SJCRH30 (cell line): ENCODE measurements at places on chromosomes 3 and 15. TPM values are rescaled to one million over a fixed set of nuclear protein-coding genes. Genes with fewer than 3 reads are reported as not detected.

DNA sequence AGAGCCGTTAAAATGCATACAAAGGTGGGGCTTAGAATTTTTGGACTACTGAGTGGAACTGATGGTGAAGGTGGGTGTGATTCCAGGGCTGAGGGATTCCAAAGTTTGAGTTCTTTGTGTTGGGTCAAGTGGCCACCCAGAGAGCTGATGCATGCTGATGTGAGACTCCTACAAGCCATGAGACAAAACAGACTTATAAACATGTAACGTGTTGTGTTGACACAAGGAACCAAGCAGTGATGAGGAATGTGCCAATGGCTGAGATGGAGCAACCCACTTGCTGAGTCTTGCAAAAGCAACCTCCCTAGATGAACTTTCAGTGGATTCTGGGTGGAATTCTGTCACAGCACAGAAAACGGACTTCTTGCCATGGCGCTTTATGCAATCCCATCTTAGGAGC, 289.0 kb downstream of the TLE3 start:
- no peak overlapping the region for H3K27ac ChIP-seq
- H3K4me1 ChIP-seq, result peaks cover 25% of the 10 kb centered on the region
- H3K27me3 ChIP-seq, result peaks cover 3% of the 10 kb centered on the region; the same call in 1 of the 2 replicates
- no peak overlapping the region for H3K4me3 ChIP-seq
- no peaks in the 10 kb centered on the region for H3K36me3 ChIP-seq

DNA sequence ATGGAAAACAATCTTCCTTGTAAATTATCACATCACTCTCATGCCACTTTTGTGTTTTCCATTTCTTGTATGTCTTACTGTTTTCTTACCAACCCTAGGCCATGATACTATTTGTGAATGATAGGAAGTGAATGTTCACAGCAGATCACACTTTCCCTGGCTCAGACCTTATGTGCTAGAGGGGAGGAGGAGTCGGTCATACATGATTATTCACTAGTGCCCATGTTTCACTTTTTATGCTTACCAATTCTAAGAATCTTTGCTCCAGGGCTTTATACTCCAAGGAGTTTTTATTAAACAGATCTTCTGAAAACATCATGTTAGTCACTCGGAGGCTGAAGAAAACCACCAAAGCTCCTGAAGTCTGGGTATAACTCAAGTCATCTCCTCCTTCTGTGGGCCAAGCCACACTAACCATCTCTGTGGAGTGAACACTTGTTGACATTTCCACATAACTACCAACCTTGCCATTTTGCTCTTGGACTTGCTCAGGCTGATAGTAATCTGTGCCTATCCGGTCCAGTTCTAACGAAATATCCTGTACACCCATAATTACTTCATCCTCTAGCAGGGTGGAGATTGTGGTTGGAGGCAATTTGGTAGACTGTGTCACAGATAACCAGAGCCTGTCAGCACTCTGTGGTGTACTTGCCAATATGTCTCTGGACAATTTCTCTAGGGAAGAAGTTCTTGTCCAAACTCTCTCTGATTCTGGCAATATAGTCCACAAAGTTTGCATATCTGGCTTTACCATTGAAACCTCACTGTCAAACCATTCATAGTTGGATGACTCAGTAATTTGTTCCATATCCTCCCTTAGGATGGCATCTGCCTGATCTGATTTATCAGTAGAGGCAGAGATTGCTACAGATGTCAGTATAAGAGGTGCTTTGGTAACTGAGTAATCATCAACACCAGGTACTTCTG, 76.8 kb downstream of the IMPG2 start:
- no peak for DNase-seq
- no peaks in the 10 kb centered on the region for H3K27me3 ChIP-seq
- H3K36me3 ChIP-seq, result no peaks in the 10 kb centered on the region
- H3K4me3 ChIP-seq, result no peak overlapping the region
- H3K27ac ChIP-seq, result no peak overlapping the region

DNA sequence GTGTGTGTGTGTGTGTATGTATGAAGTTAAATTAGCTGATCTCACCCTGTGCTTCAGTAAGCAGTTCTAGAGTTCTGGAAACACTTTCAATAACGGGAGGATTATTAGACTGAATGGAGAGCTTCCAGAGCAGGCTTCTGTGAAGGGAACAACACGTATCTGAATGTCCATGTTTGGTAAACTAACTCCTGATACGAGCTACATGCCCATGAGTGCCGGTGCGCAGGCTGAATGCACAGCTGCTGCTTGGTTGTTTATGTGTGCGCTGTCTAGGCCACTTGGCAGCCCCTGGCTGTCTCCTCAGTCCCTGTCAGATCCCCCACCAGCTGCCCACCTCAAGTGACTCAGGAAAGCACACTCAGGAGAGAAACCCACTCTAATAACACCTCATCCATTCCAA, 137.0 kb downstream of the EPHB1 start:
- H3K4me1 ChIP-seq, result no peaks in the 10 kb centered on the region
- H3K36me3 ChIP-seq, result no peaks in the 10 kb centered on the region
- no peak overlapping the region for H3K27ac ChIP-seq
- H3K27me3 ChIP-seq, result no peaks in the 10 kb centered on the region
- no peak for DNase-seq

GRCh38 chr15:94075349-94075748, 156.0 kb upstream of the MCTP2 start:
- peak; percentile 14 for DNase-seq
- no peaks in the 10 kb centered on the region for H3K27me3 ChIP-seq
- H3K4me3 ChIP-seq, result no peak overlapping the region
- no peaks in the 10 kb centered on the region for H3K36me3 ChIP-seq
- peaks cover 11% of the 10 kb centered on the region for H3K4me1 ChIP-seq

GRCh38 chr3:151798466-151798865, 15.4 kb upstream of the AADAC start:
- no peak for DNase-seq
- no peaks in the 10 kb centered on the region for H3K36me3 ChIP-seq
- H3K4me1 ChIP-seq, result no peaks in the 10 kb centered on the region
- no peak overlapping the region for H3K4me3 ChIP-seq
- H3K27me3 ChIP-seq, result no peaks in the 10 kb centered on the region
- H3K27ac ChIP-seq, result no peak overlapping the region

DNA sequence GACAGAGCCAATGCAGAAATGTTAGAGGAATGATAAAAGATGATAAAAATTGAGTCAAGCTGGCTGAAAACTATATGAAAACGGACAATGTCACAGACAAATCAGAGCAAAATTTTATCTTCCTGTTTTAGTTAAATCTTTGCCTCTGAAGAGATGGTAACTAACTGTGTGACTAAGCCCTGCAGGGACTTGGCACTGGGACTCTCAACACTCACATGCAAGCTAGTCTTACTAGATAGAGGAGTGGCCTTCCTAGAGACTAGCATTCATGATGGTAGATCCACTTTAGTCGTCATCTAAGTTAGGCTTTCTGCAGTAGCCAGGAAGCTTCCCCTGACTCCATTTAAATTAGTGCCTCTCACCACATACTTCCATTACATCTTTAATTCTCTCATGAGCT, 4.1 kb downstream of the CCDC191 start:
- no peak overlapping the region for H3K4me3 ChIP-seq
- no peak for DNase-seq
- H3K36me3 ChIP-seq, result no peaks in the 10 kb centered on the region
- H3K27ac ChIP-seq, result no peak overlapping the region
- no peaks in the 10 kb centered on the region; the same call in 1 of the 2 replicates for H3K4me1 ChIP-seq

- no peaks in the 10 kb centered on the region for H3K27me3 ChIP-seq
- no peak overlapping the region for H3K27ac ChIP-seq
- DNase-seq, result no peak
Measured at GRCh38 chr15:90763366-90764099, 46.4 kb downstream of the BLM start.

GRCh38 chr3:15241341-15241740, 35.3 kb downstream of the CAPN7 start:
- H3K4me1 ChIP-seq, result no peaks in the 10 kb centered on the region
- DNase-seq, result peak; percentile 19
- no peak overlapping the region for H3K4me3 ChIP-seq
- no peak overlapping the region for H3K27ac ChIP-seq
- peaks cover 45% of the 10 kb centered on the region for H3K36me3 ChIP-seq
- H3K27me3 ChIP-seq, result no peaks in the 10 kb centered on the region

DNA sequence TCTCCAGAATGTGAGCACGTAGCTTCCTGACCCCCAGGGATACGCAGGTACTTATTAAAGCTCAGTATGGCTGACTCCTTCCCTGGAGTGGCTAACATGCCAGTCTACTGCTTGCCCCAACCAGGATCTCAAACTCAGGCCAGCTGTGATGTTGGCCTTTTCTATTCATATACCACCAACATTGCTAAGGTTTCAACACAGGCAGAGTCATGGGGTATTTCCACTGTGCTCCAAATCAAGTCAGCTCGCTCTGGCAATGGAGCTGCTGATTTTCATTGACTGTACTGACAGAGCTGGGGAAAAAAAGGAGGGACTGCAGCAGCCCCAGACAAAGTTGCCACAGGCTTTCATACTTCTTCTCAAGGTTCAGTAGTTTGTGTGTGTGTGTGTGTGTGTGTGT, 87.0 kb downstream of the CFAP20DC start:
- H3K4me1 ChIP-seq, result no peaks in the 10 kb centered on the region; the same call in 1 of the 2 replicates
- no peak overlapping the region for H3K27ac ChIP-seq
- H3K4me3 ChIP-seq, result no peak overlapping the region
- DNase-seq, result no peak
- H3K36me3 ChIP-seq, result no peaks in the 10 kb centered on the region
- no peaks in the 10 kb centered on the region for H3K27me3 ChIP-seq

GRCh38 chr3:197029511-197030167, at the start of gene MELTF:
Gene MELTF (minus strand): TSS chr3:197029817. CDS start chr3:197029702, 115 bp downstream.
- peak; percentile 91 for DNase-seq
- peak within 1 kb of the TSS; percentile 79 for H3K27ac ChIP-seq
- H3K4me3 ChIP-seq, result peak within 1 kb of the TSS; percentile 75
- no peaks in the 10 kb centered on the region for H3K36me3 ChIP-seq
- peaks cover 9% of the 10 kb centered on the region; the same call in 1 of the 2 replicates for H3K4me1 ChIP-seq

- no peaks in the 10 kb centered on the region for H3K4me1 ChIP-seq
- H3K36me3 ChIP-seq, result no peaks in the 10 kb centered on the region
- no peak overlapping the region for H3K4me3 ChIP-seq
- H3K27me3 ChIP-seq, result no peaks in the 10 kb centered on the region
- DNase-seq, result no peak
Measured at GRCh38 chr15:65987100-65987499, 117.8 kb downstream of the RAB11A start.

GRCh38 chr3:40911928-40912327, 287.4 kb upstream of the CTNNB1 start:
- no peak overlapping the region for H3K4me3 ChIP-seq
- H3K27ac ChIP-seq, result no peak overlapping the region
- no peaks in the 10 kb centered on the region for H3K27me3 ChIP-seq
- H3K36me3 ChIP-seq, result no peaks in the 10 kb centered on the region
- H3K4me1 ChIP-seq, result 0 out of 2 replicates have a peak, but pooled peaks cover 2% of the 10 kb centered on the region

DNA sequence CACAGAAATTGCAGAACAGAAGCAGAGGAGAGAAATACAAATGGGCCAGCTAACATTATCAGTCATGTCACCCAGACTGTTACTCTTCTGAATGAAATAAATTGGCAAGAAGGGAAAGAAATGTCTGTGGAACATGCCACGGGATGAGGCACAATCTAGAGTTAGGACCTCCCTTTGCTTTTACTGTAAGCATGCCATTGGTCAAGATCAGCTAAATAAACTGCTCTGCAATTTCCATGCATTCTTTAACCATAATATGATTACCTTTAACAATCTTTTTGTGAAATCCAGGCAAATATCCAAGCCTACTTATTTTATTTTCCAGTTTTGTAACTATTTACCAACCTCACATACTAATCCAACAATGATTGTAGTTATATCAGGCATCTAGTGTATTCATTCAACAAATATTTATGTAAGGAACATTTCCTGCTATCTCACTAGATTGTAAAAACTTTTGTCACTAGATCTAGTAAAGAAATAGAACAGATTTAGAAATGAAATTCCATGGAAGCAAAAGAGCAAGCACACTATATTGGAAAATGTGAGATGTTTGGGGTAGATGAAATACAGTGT, 383.4 kb downstream of the MECOM start:
- H3K27ac ChIP-seq, result no peak overlapping the region
- no peaks in the 10 kb centered on the region for H3K27me3 ChIP-seq
- no peak overlapping the region for H3K4me3 ChIP-seq
- no peak for DNase-seq
- no peaks in the 10 kb centered on the region for H3K4me1 ChIP-seq

DNA sequence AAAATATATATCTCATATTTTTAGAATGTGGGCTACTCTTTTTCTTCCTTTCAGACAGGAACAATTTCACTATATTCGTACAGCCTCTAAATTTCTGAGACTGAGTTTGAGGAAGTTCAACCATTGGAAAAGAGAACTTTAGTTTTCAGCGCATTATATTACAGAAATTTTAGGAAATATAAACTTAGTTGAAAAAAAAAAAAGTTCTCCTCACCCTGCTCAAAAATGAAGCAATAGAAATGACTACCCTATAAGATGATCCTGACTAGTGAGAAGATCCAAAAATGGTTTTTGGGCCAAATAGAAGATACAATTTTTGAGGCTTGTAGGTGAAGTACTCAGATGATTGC, 139.6 kb downstream of the MCTP2 start:
- H3K4me3 ChIP-seq, result no peak overlapping the region
- H3K36me3 ChIP-seq, result no peaks in the 10 kb centered on the region

DNA sequence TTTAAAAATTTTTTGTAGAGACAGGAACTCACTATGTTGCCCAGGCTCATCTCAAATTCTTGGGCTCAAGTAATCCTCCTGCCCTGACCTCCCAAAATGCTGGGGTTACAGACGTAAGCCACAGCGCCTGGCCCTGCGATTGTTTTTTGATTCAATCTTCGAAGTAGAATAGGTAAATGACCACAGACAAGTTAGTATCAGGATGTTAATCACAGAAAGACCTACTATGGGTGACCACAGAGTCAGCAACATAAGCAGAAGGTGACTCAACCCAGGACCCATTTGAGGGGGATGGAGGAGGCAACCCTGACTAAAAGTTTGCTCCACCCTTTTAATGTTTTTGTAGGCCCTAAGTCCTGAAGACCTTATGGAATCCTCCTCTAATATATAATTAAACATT, 10.0 kb upstream of the USP3 start:
- H3K27ac ChIP-seq, result no peak overlapping the region
- H3K27me3 ChIP-seq, result no peaks in the 10 kb centered on the region
- DNase-seq, result no peak
- no peaks in the 10 kb centered on the region for H3K36me3 ChIP-seq

- no peak overlapping the region for H3K4me3 ChIP-seq
- DNase-seq, result no peak
- no peaks in the 10 kb centered on the region for H3K27me3 ChIP-seq
- no peak overlapping the region for H3K27ac ChIP-seq
- H3K4me1 ChIP-seq, result no peaks in the 10 kb centered on the region
Measured at GRCh38 chr3:112568642-112569041, 6.8 kb downstream of the SLC35A5 start.

DNA sequence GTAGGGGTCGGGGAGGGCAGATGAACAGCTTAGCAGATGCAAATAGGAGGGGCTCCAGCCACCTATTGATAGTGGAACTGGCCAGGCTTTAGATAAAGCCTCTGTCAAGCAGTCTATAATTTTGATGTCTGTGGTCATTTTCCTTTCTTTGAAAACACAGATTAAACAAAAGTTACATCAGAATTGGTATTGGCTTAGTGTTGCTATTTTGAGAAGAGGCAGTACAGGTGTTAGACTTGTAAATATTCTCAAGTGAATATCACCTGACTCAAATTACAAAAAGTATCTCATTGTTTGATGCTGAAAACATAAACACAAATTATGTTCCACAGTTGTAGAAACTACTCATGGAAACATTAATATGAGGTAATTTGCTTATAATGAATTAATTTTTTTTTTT, 18.1 kb downstream of the GHRL start:
- DNase-seq, result no peak
- peaks cover 15% of the 10 kb centered on the region for H3K36me3 ChIP-seq
- H3K4me1 ChIP-seq, result no peaks in the 10 kb centered on the region
- H3K4me3 ChIP-seq, result no peak overlapping the region
- no peaks in the 10 kb centered on the region for H3K27me3 ChIP-seq

The CKMT1B gene
- 0.43 TPM in 1 of 2 replicates, not detected in the other for total RNA-seq

The OCA2 gene
- not detected in 2 replicates for total RNA-seq

The NAALADL2 gene
- total RNA-seq, result 1.2 and 3.1 TPM in 2 replicates

The CYP19A1 gene
- total RNA-seq, result not detected in 2 replicates

The RASGRP1 gene
- total RNA-seq, result 1.4 and 1.9 TPM in 2 replicates

The TFRC gene
- total RNA-seq, result 259 and 267 TPM in 2 replicates

The RTP3 gene
- total RNA-seq, result not detected in 2 replicates

The MESD gene
- total RNA-seq, result 20.5 and 22.1 TPM in 2 replicates
